ENCODE measurements at places on chromosomes 4 and X.

- DNase-seq = no peak
Measured at GRCh38 chrX:112211459-112211858, 128.9 kb upstream of the TRPC5 start.

DNA sequence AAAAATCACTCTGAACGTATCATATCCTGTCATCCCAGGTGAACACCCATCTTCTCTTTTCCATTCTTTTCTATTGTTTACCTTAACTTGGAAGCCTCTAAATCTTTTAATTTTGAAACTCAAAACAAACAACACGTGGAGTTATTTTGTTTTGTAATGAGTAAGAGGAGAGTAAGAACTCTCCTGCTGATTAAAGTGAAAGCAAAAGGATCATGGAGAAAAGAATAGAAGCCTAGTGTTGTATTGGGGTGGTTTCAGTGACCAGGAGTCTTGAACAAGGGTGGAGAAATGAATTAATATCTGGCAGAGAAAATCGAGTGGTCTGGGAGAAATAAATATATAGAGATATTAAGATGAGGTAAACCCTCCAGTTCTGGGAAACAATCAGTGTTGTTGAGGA is 237.4 kb upstream of the UGT8 start:
- DNase-seq = no peak

GRCh38 chrX:19839770-19840254 is 47.6 kb downstream of the SH3KBP1 start:
- DNase-seq = peak; percentile 30

DNA sequence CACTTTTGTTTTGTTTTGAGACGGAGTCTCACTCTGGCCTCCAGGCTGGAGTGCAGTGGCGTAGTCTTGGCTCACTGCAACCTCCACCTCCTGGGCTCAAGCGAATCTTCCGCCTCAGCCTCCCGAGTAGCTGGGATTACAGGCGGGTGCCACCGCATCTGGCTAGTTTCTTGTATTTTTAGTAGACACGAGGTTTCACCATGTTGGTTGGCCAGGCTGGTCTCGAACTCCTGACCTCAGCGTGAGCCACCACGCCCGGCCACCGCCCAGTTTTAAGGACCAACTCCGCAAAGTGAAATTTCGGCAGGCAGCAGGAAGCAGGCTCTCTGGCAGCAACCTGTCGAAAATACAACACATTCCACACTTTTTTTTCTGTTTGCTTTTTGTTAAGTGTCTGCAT is 13.4 kb downstream of the DHRSX start:
- no peak for DNase-seq

DNA sequence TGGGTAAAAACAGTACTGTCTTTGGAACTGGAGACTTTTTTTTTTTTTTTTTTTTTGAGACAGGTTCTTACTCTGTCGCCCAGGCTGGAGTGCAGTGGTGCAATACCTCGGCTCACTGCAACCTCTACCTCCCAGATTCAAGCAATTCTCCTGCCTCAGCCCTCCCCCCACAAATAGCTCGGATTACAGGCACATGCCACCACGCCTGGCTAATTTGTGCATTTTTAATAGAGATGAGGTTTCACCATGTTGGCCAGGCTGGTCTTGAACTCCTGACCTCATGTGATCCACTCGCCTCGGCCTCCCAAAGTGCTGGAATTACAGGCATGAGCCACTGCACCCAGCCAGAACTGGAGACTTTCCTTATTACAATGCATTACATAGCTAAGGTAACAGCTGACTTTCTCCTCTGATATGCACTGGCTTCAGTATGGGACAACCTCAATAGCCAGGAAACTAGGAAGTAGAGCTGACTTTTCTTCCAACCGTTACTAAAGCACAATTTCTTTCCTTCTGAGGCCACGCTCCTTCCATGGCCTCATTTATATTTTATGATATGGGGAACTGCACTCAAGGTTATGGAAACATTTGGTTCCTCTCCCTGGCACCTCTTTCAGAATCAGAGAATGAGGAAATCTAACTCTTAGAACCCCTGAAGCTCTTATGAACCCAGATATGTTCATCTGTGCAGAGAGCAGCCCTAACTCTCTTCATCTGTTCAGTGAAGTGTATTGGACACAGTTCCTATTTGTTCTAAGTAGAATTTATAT is 53.5 kb upstream of the FAM9B start:
- DNase-seq = no peak

DNA sequence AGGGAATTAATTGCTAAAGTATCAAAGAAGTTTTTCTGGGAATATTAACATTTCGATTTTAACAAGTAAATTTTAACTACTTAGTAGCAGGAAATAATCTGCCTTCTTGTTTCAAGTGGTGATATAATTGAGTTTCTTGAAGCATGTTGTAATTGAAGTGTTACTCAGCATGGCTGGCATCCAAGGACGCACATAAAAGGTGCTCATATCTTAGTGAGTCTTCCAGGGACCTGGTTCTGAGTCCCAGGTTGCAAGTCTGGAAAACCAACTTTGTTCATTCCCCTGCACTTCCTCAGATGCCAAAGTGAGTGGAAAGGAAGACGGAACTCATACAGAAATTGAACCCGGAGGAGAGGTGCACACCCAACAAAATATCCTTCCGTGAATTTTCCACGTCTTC is 399.6 kb downstream of the NLGN4X start:
- no peak for DNase-seq

- DNase-seq = no peak
Measured at GRCh38 chr4:25560605-25561004, 95.0 kb upstream of the SLC34A2 start.

DNA sequence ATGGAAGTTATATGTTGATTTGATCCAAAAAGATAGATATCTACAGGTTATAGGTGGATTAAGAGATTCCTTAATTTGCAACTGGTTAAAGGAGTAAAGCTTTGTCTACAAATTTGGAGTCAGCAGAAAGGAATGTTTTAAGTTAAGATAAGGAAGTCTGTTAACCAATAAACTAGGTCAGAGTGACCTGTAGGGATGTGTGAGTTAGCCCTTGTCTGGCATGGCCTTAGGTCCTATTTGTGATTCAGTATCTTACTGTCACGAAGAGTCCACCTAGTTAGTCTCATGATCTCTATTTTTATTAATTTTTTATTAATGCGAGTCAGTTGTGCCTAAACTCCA is 230.8 kb downstream of the INPP4B start:
- no peak for DNase-seq

GRCh38 chrX:13377550-13377934 is 57.7 kb upstream of the ATXN3L start:
- no peak for DNase-seq

GRCh38 chr4:128307123-128307571 is 19.5 kb upstream of the PGRMC2 start:
- peak; percentile 56 for DNase-seq

GRCh38 chrX:51407520-51408409 is 75.1 kb downstream of the NUDT10 start:
- no peak for DNase-seq

- no peak for DNase-seq
Measured at GRCh38 chrX:153317996-153318722, 3.4 kb downstream of the PNMA6F start.

DNA sequence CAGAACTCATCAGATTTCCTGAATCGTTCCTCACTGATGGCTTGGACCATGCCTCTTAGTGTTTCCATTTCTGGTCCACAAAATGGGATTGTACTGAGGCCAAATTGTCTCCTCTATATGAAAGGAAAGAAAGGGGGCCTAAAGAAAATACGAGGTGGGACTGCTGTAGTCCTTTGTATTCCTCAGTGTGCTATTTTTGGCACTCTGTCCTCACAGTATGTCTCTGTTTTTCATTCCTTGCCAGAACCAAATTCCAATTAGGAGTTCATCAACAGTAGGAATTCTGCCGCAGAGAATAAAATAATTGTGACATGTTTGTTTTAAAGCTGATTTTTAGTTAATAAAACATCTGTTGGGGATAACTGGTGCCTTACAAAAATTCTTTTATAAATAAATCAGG is 515.7 kb downstream of the SMARCA1 start:
- DNase-seq = no peak

DNA sequence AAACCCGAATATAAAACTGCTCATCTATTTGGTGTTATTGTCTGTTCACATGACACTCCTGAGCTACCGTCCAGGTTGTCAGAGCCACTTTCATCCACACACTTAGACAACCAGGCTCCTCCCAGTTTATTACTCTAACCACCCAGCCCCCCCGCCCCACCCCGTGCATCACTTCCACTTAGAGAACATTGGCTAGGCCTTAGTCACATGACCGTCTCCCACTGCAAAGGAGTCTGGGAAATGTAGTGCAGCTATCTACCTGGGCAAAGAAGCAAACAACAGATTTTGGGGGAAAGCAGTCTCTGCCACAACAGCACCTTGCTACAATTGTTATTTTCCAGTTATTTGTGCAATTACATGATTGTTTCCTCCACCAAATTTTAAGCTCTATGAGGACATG is 57.6 kb upstream of the RBPJ start:
- peak; percentile 9 for DNase-seq

DNA sequence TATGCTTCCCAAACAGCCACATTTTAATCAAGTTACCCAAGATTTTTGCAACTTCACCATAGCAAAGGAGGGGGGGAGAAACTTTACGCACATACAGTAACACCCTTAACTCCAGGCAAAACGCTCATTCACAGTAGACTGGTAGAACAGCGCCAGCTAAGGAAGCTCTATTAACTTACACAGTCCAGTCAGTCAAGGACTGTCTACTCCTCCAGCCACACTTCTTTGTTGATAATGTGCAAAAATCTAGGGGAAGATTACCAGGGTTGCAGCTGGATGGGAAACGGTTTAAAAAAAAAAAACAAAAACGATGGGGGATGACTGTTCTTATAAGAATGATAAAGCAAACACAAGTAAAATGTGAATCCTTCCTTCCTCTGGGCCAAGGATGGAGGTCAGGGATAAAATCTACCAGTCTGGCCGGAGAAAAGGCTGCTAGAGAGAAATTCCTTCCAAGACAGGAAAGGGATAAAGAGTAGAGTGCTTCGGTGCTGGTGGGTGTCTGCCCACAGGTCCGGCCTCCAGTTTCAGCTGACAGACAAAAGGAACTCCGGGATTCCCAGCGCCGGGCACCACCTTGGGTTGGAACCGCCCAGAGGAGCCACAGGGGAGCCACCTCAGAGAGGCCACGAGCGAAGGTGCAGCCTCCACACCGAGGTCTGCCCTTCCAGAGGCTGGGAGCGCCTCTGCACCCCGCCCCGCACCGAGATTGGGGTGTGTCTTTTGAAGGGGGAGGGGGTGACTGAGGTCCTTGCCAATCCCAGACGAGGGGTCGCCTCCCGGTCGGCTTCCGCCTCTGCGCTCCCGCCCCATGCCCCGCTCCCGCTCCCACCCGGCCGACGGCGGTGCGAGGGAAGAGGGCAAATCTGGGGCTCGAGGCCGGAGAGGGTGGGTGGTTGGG is 811 bp downstream of the ANKRD50 start:
- peak; percentile 88 for DNase-seq

DNA sequence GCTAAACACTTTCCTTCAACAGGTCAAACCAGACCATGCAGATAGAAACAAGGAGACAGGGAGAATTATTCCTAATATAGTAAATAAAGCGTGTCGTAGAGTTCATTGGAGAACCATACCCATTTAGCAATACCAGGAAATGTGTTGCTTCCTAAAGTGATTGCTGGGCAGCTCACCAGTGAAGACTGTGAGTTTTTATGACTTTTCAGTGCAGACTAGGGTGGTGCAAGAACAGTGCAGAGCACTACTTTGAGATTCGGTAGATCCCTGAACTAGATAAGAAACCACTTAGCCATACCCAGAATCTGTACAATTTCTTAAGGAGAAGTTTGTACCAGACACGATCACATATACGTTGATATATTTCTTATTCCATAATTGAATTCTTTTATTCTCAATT is 87.4 kb downstream of the EMCN start:
- DNase-seq = peak; percentile 30

DNA sequence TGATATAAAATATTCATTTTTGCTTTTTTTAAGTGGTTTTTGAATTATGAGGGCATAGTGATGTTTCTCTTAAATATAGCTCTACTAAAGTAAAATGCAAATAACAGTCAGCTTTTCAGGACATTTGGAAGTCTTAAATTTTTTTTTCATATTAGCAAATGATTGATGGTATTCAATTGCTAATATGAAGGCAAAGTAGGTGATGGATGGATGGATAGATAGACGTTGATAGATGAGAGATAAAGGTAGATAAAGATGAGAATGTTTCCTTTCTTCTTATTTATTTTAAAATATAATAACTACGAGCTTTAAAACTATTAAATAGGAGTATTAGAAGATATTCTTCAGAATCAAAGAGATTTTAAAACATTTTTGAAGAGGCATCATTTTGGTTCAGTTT is 83.7 kb downstream of the FBXO8 start:
- DNase-seq = no peak

DNA sequence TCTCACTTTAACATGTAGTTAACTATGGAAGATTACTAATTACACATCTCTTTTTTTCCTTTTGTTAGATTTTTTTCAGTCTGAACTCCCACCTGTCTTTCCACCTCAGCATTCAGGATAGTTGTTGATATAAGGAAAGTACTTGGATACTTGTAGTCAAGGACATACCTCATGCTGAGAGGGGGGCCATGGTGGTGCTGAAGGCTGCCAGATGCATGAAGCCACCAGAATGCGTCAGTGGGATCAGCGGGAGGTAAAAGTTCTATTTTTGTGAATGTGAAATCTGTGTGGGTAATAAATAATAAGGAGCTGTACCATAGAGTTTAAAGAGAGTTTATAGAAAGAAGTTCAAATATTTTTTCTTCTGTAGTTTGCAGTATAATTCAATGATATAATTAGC is 13.1 kb upstream of the NDST4 start:
- DNase-seq = no peak

- no peak for DNase-seq
Measured at GRCh38 chrX:72634331-72634730, 61.7 kb upstream of the HDAC8 start.

Data from hematopoietic multipotent progenitor cell treated with erythropoietin and hydrocortisone succinate and interleukin-3 and kit ligand, for 6 days (in vitro differentiated cells).